ENCODE measurements at places on chromosomes 7 and 10.
A peak's percentile ranks its signal among the peaks of the same experiment; 100 is the strongest.

DNA sequence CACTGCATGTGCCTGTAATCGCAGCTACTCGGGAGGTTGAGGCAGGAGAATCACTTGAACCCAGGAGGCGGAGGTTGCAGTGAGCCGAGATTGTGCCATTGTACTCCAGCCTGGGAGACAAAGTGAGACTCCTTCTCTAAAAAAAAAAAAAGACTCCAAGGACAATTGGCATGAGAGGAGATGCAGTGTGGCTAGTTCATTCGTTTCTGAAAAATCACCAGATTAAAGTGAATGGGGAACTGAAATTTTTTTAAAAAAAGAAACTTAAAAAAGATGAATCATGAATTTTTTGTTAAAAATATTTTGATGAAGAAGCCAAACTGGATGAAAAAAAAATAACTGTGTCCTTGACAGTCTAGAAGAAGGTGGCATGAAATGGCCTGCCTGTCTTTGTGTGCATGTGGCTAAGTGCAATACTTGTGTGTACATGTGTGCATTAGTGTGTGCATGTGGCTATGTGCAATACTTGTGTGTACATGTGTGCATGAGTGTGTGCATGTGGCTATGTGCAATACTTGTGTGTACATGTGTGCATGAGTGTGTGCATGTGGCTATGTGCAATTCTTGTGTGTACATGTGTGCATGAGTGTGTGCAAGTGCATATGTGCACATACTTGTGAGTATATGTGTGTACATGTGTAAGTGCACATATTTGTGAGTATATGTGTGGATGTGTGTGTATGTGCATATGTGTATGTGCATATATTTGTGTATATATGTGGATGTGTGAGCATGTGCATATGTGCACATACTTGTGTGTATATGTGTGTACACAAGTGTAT is 391.7 kb upstream of the KLF6 start:
- no peak for DNase-seq

DNA sequence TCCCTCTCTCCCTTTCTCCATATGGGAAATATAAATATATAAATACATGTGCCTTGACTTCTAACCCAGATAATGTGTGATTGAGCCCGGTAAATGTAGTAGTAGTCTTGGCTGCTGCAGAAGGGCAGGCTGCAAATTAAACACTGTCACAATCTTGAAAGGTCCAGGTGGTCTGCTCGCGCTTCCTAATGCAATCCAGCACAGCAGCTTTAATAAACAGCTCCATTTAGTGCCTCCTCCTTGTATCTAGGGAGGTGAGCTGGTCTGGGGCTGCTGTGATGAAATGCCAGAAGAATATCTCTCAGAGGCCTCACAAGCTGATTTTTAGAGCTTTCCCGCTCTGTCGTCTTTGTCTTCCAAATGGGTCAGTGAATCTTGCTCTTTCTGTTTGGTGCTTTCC is 782 bp downstream of the POU6F2 start:
- no peak for DNase-seq

DNA sequence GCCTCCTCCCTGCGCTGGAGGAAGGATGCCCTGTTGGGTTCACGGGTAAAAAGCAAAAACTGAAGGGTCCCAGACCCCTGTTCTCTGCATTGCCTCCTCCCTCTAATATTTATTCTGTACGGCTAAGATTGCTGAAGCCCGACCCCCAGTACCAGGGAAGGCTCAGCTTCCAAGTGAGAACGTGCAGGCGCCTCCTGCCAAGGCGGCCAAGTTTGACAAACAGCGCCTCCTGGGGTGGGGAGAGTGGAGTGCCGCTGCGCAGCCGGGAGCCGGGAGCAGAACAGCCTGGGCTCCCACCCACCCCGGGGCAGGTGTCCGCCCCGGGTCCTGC is 4.7 kb upstream of the EBF3 start:
- no peak for DNase-seq

- no peak for DNase-seq
These were observed 424 bp downstream of the EGFR start for GRCh38 chr7:55019191-55019690.

DNA sequence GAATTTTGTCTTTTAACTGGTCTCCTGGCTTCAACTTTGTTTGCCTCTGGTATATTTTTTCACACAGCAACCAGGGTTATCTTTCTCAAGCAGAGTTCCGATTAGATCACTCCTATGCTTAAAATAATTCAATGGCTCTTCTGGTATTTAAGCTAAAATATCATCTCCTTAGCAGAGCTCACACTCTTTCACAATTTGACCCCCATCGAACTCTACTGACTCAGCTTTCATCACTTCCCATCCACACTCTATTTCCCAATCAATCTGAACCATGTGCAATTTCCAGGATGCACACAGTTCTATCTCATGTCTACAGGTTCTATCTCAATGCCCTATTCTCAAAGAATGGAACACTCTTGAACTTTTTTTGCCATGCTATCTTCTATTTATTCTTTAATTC is 809.5 kb downstream of the GRID1 start:
- no peak for DNase-seq

DNA sequence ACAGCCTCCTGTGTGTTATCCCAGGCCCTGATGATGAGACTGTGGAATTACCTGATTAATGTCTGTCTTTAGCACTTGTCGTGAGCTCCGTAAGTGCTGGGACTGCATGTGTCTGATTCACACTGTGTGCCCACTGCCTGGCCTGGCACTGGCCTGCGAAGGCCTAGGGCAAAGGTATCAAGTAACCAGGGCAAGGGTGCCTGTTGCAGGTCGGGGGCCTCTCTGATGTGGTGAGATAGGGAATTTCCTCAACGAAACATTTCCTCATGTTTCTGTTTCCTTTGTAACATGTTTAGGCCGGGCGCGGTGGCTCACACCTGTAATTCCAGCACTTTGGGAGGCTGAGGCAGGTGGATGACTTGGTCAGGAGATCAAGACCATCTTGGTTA is 50.4 kb downstream of the LHPP start:
- no peak for DNase-seq

DNA sequence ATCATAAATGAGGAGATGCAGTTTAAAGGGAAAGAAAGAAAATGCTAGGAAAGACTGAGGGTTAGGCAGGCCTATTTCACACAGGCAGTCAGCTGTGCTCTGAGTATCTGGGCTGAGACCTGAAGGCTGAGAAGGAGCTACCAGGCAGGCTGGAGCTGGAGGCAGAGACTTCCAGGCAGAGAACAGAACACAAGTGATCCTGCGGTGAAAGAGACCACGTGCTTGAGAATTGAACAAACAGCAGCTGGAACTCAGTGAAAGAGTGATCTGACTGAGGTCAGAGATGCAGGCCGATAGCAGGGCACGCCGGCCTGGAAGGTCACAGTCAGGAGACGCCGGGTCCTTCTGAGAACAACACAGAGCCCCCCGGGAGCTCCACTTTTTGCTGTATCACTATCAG is 147.8 kb downstream of the ADAM12 start:
- no peak for DNase-seq

DNA sequence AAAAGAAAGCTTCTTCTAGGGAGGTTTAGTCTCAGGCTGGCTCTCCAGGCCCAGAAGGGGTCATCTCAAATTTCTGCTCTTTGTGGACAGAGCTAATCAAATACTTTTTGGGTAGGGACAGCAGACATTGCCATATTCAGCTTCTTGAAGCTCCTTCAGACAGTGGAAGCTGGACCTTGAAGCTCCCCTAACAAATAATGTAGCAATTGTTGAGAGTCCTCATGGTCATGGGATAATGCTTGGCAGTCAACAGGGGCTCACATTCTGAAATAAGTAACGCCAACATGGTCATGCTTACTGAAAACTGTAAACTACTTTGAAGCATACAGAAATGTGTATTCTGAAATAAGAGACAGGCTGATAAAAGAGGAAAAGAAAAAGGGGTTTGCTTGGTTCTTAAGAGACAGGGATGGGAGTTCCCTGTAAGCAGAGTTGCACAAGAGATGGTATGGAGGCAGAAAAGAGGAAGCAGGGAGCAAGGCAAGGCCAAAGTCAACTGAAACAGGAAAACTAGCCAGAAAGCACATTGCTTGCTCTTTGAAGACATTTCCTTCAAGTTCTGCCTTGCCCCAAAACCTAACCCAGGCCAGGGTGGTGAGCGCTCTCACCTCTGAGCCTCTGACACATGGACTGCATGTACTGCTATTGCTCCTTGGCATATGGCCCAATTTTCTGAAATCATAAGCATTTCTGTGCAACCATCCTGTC is 53.1 kb upstream of the KMT2E start:
- no peak for DNase-seq

DNA sequence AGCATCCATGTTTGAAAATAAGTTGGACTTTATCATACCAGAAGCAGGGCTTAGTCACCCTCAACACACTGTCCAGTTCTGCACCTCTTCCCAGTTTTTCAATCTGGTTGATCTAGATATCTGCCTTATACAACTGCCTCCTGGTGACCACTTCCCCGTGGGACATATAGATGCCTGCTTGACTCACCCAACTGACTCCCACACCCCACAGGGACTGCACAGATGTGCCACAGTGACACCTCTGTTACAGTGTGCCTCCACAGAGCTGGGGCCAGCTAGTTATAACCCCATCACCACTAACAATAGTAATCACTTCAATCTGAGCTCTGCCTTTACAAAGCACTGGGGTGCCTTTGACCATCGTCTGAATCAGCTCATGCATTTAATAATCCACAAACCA is 82.6 kb upstream of the AOAH start:
- DNase-seq, result no peak

GRCh38 chr10:29001801-29002200 is 287.1 kb upstream of the LYZL1 start:
- DNase-seq, result no peak

- DNase-seq, result no peak
These were observed 23.3 kb downstream of the FZD1 start for GRCh38 chr7:91287371-91288084.

- DNase-seq, result no peak
These were observed 126.5 kb upstream of the ZNF438 start for GRCh38 chr10:31158011-31158658.

- DNase-seq, result no peak
These were observed 227.8 kb downstream of the CELF2 start for GRCh38 chr10:11245510-11245909.

GRCh38 chr10:1126461-1126860 is 70.3 kb downstream of the WDR37 start:
- DNase-seq, result no peak

GRCh38 chr10:8815969-8816368 is 761.5 kb downstream of the GATA3 start:
- no peak for DNase-seq

GRCh38 chr7:27139334-27140125 is 4.0 kb downstream of the HOXA5 start:
- no peak for DNase-seq

DNA sequence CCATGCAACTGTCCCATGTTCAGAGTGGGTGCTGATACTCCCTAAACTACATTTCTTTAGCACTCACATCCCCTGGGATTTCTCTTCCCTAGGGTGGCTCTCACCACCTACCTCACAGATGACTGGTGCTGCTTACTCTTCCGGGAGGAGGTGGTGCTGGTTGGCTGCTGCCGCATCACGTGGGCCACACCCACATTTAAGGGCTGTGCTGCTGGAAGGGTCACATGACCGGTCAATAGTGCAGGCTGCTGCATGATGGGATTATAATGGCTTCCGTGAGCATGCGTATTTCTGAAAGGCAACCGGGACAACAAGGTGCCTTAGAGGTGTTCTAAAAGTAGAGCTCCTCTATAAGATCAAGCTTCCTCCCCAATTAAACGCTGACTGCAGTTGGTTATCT is 76.8 kb downstream of the CLEC2L start:
- no peak for DNase-seq

GRCh38 chr7:133255486-133255885 is 2.6 kb downstream of the EXOC4 start:
- DNase-seq, result no peak

DNA sequence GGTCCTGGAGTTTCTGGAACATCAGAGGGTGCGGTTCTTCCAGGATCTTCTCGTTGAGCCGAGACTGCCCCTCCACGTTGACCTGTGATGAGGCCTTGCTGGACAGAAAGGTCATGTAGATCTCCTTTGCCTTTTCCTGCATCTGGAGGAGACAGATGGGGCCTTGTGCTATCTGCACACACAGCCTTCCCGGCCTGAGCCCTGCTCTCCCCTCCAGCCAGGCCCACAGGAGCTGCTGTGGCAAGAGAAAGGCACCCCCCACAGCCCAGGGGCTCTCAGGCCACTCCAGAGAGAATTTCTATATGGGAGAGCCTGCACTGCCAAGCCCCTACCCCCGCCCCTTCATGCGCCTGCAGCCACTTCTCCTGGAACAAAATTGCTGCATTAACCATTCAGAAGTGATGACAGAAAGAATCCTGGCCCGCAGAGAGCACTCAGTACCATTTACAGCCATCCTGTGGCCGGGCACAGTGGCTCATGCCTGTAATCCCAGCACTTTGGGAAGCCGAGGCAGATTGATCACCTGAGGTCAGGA is 26.9 kb downstream of the RGS10 start:
- DNase-seq, result no peak

- no peak for DNase-seq
These were observed 1005.8 kb upstream of the C7orf33 start for GRCh38 chr7:147584771-147585193.

DNA sequence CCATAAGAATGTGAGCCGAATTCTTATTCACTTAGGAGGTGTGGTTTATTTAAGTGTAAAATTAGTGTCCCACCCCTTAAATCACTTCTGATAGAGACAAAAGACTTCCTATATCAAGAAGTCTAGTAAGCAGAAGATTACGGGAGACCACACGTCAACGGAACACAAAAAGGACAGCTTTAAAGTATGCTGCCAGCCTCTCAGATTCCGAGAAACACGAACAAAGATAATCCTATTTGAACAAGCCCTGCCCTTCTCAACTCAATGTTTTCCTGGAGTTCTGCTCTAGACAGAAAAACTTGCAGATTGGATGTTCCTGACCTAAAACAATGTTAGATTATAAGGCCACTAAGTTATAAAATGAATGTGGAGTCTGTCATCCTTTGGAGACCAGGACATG is 4.9 kb upstream of the MCU start:
- DNase-seq, result no peak

DNA sequence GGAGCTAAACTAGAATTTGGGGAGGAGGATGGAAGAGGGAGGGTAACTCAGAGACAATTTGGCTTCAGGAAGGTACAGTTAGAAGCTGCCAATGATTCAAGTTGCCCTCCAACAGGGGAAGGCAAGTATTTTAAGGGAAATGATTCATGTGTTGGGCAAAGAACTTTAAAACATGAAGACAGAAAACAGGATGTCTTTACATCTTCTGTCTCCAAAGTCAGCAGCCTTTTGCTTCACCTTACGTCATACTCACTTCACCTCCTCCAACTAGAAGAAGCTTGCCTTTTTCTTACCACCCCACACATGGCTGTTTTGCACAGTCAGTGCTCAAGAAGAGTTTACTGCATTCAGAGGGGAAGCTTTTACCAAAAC is 36.1 kb downstream of the PPP1R3C start:
- no peak for DNase-seq

GRCh38 chr7:140640727-140641523 is at the start of gene DENND2A:
TSS of gene DENND2A (minus strand) at chr7:140640813. CDS start at chr7:140602397, 38,416 bp downstream.
- DNase-seq, result no peak

- DNase-seq, result no peak
These were observed 147.6 kb downstream of the POLR1F start for GRCh38 chr7:19561121-19561805.

GRCh38 chr7:157250605-157251228 is 86.1 kb upstream of the DNAJB6 start:
- peak; percentile 5 for DNase-seq

- no peak for DNase-seq
These were observed 137.3 kb downstream of the AGMO start for GRCh38 chr7:15424468-15424867.

GRCh38 chr7:32283546-32283945 is 206.6 kb downstream of the LSM5 start:
- DNase-seq, result no peak

GRCh38 chr10:130740166-130740565 is 571.4 kb downstream of the TCERG1L start:
- no peak for DNase-seq

All from stimulated activated CD4-positive, alpha-beta T cell treated with anti-CD3 and anti-CD28 coated beads, Interleukin-15, amount 100 ng/mL, for 1 hour (primary cell).